PC-9 (cell line): ENCODE measurements at places on chromosomes 1 and 21. TPM values are rescaled to one million over a fixed set of nuclear protein-coding genes. Genes with fewer than 3 reads are reported as not detected.
A peak's percentile ranks its signal among the peaks of the same experiment; 100 is the strongest.

- H3K4me3 ChIP-seq: no peak overlapping the region
- H3K4me1 ChIP-seq: no peaks in the 10 kb centered on the region
- H3K36me3 ChIP-seq: no peaks in the 10 kb centered on the region
Measured at GRCh38 chr21:33168886-33169285, 60.9 kb upstream of the IFNAR2 start.

DNA sequence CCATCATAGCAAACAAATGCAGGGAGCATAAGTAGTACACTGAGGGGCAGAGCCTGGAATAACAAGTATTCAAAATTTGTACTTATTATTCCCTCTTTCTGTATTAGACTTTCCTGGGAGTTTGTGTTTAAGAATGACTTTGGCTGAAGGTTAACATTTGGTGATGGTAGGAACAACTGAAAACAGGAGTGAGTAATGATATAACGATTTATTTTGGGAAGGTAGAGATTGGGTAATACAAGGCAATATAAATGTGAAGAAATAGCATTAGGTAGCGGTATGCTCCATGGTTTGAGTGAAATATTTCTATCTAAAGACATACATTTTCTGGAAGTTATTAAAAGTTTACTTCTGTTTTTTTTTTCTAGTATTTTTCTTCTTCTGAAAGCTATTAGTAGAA, 18.5 kb upstream of the C1orf21 start:
- H3K27ac ChIP-seq: no peak overlapping the region
- H3K4me3 ChIP-seq: no peak overlapping the region
- no peak for DNase-seq

DNA sequence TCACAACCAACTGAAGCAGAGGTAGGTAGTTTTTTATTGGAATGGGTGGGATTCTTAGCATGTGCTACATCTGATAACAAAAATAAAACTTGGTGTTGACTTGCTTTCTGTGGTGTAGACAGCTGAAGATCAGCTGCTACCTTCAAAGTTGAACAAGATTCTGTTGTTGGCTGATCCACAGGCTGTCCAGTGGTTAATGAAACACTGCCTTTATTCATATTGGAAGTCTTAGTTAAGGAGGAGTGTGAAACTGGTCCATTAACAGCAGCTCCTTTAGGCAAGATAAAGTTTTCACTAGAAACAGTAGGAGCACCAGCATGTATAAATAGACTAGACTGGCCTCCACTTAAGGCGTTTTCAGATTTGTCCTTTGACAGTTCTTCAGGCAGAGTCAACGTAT, 81.1 kb downstream of the ZNF644 start:
- H3K36me3 ChIP-seq: peaks cover 60% of the 10 kb centered on the region
- no peak overlapping the region for H3K4me3 ChIP-seq
- no peak for DNase-seq

GRCh38 chr1:89989799-89990198, 5.1 kb upstream of the ZNF326 start:
- H3K27me3 ChIP-seq: no peaks in the 10 kb centered on the region
- H3K27ac ChIP-seq: peak overlapping the region; percentile 75
- H3K4me1 ChIP-seq: peaks cover 87% of the 10 kb centered on the region
- H3K4me3 ChIP-seq: peak overlapping the region; percentile 30; the same call in 1 of the 2 replicates
- DNase-seq: peak; percentile 94
- 0 out of 2 replicates have a peak, but pooled peaks cover 4% of the 10 kb centered on the region for H3K36me3 ChIP-seq

DNA sequence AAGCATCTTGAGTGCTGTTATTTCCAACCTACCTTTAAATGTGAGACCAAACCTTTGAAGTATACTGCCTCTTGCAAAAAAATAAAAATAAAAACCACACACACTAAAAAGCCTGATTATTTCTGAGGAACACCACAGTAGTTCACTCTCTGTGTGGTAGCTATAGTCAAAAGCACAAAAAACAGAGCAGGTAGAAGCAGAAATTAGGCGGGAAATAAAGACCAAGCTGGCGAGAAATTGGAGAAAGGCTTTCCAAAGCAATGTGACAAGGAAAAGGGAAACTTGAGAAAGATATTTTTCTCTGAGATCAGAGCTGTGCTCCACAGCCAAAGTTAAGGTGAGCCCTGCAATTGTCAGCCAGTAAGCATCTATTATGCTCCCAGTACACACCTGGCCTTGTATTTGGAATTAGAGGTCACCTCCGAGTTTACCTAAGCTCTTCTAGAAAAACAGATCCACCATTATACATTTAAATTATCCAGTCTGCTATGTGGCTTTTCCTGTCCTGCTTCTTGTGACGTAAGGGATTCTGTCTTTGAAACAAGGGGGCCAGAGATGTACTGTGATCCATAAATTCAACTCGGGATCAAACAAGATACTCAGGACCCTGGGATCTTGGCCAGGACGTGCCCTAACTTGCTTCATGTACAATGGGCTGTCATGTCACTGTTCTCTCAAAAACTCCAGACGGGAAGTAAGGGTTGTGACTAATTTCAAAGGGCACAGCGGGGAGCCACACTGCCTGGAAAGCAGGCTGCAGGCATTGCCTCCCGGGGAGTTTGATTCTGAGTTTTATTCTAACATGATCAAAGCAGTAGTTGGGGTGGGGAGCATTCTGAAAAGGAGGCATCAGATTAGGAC, 39.8 kb upstream of the RAB4A start:
- peaks cover 24% of the 10 kb centered on the region; the same call in 1 of the 2 replicates for H3K27me3 ChIP-seq
- peaks cover 38% of the 10 kb centered on the region for H3K4me1 ChIP-seq
- DNase-seq: peak; percentile 76

- H3K27me3 ChIP-seq: peaks cover 80% of the 10 kb centered on the region
- H3K4me3 ChIP-seq: no peak overlapping the region
- H3K27ac ChIP-seq: no peak overlapping the region
- no peaks in the 10 kb centered on the region for H3K36me3 ChIP-seq
- DNase-seq: no peak
Measured at GRCh38 chr1:245330951-245331350, 176.2 kb downstream of the KIF26B start.

GRCh38 chr1:216612291-216612690, 110.9 kb downstream of the ESRRG start:
- H3K27ac ChIP-seq: no peak overlapping the region
- no peaks in the 10 kb centered on the region for H3K27me3 ChIP-seq
- H3K36me3 ChIP-seq: no peaks in the 10 kb centered on the region
- no peak for DNase-seq
- no peaks in the 10 kb centered on the region for H3K4me1 ChIP-seq

Gene FNBP1L
- total RNA-seq: 34.1 and 34.3 TPM in 2 replicates

Gene ITLN1
- total RNA-seq: not detected in 2 replicates

Gene C8A
- not detected in 2 replicates for total RNA-seq

GRCh38 chr21:44540741-44541288, 820 bp upstream of the KRTAP10-1 start:
- H3K36me3 ChIP-seq: no peaks in the 10 kb centered on the region
- no peaks in the 10 kb centered on the region for H3K4me1 ChIP-seq

Gene PLPPR4
- total RNA-seq: not detected in 2 replicates

Gene DYNLT5
- total RNA-seq: not detected in 2 replicates

- H3K36me3 ChIP-seq: no peaks in the 10 kb centered on the region
- H3K4me3 ChIP-seq: no peak overlapping the region
- no peak for DNase-seq
- no peaks in the 10 kb centered on the region for H3K27me3 ChIP-seq
Measured at GRCh38 chr1:180932378-180932777, 19.7 kb downstream of the KIAA1614 start.

DNA sequence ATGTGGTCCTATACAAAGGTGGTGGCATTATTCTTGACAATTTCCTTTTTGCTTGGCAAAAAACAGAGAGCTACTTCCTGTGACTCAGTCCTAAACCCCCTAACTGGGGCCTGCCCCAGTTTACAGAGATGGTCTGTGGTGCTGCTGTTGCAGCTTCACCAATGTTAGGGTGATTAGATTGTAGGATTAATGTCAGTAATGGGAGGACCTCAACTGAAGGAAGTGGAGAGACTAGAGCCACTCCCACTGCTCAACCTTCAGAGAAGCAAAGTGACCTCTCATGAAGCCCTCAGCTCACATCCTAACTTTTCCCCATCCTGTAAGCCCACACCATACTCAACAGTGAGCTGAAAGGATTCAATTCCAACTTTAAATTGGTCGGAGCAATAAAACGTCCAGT, 3.6 kb downstream of the S100A6 start:
- DNase-seq: no peak
- H3K36me3 ChIP-seq: peaks cover 11% of the 10 kb centered on the region
- no peak overlapping the region for H3K4me3 ChIP-seq

GRCh38 chr1:213987422-213987926, 299 bp upstream of the PROX1 start:
- H3K27ac ChIP-seq: no peak overlapping the region
- no peak overlapping the region for H3K4me3 ChIP-seq

DNA sequence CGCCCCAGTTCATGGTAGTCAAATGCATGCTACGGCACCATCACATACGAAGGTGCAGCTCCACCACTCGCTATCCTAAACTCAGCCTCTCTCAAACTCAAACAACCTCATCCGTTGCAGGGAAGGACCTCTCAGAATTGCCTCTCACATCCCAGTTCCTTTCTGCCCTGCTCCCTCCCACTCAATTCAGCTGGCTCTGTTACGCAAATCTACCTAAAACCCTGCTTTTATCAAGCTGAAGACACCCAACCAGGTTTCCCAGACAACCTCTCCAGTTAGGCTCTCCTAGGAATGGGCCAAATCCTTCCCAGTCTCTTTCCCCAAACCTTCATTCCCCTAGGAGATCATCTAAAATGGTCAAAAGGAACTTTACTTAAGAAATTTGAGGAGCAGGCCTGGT, 62.9 kb downstream of the CLSTN1 start:
- H3K4me1 ChIP-seq: peaks cover 4% of the 10 kb centered on the region
- no peaks in the 10 kb centered on the region for H3K27me3 ChIP-seq
- no peak overlapping the region for H3K27ac ChIP-seq
- DNase-seq: no peak
- H3K36me3 ChIP-seq: no peaks in the 10 kb centered on the region

Gene PTGER3
- total RNA-seq: 0.08 and 0.13 TPM in 2 replicates

Gene ZFP69B
- total RNA-seq: 3.7 TPM in 2 replicates

DNA sequence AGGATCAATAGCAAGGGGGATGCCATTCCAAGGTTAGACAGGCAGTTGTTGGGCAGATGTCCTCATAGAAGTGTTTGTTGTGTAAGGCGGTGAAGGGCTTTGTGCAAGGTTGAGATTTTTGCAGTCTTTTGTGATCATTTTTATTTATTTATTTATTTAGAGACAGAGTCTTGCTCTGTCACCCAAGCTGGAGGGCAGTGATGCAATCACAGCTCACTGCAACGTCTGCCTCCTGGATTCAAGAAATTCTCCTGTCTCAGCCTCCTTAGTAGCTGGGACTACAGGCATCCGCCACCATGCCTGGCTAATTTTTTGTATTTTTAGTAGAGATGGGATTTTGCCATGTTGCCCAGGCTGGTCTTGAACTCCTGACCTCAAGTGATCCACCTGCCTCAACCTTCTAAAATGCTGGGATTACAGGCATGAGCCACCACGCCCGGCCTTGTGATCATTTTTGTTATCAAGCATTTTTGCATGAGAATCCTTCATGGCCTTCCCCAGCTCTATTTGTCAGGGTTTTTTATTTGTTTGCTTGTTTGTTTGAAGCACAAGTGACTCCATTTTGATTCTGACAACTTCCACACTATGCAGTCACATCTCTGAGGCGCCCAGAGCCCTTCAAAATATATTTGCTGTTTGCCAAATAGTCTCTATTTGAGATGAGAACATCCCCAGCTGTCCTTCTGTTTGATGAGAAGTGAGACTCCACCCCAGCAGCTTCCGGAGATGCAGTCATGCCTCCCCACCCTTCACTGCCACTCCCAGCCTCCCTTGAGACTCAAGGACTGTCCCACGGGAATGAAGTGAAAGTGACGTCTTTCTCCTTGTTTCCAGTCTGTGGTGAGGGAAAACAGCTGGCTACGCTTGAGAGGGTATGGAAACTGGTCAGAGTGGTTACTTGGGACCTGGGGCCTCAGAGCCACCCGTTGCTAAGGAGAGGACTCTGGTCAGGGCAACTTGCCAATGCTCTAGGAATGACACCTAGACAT, 38.0 kb downstream of the TMEM50B start:
- H3K36me3 ChIP-seq: no peaks in the 10 kb centered on the region
- no peak overlapping the region for H3K27ac ChIP-seq
- H3K4me3 ChIP-seq: no peak overlapping the region

GRCh38 chr1:76293831-76294230, 219.3 kb downstream of the ST6GALNAC3 start:
- no peak overlapping the region for H3K4me3 ChIP-seq
- no peak overlapping the region for H3K27ac ChIP-seq
- H3K27me3 ChIP-seq: no peaks in the 10 kb centered on the region
- H3K36me3 ChIP-seq: no peaks in the 10 kb centered on the region

DNA sequence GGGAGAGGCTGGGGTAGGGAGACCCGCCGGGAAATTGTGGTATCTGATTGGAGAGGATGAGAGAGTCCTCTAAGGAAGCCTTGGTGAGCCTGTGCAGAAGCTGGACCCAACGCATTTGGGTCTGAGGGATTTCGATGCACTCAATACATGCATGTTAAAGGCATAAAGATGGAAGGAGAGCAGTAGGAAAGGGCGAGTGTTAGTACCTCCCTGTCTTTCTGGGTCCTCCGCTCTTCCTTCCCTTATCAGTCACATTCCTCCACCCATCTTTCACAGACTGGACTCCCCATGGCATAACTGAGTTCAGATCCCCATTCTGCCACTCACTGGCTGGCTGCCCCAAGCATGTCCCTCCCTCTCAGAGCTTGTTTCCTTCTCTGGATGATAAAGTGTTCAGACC, 7.3 kb downstream of the RGS16 start:
- no peak for DNase-seq
- H3K27ac ChIP-seq: no peak overlapping the region
- no peak overlapping the region for H3K4me3 ChIP-seq
- H3K4me1 ChIP-seq: no peaks in the 10 kb centered on the region
- H3K36me3 ChIP-seq: no peaks in the 10 kb centered on the region
- H3K27me3 ChIP-seq: no peaks in the 10 kb centered on the region

Gene AKIRIN1
- 76.9 and 80.0 TPM in 2 replicates for total RNA-seq

GRCh38 chr1:17011439-17012307, at the start of gene ATP13A2:
ATP13A2 (minus strand) TSS chr1:17011928; CDS start chr1:17011738, 190 bp downstream.
- H3K27ac ChIP-seq: no peak within 1 kb of the TSS
- H3K4me1 ChIP-seq: no peaks in the 10 kb centered on the region
- DNase-seq: peak; percentile 65
- no peaks in the 10 kb centered on the region for H3K27me3 ChIP-seq

- H3K36me3 ChIP-seq: no peaks in the 10 kb centered on the region
- H3K4me1 ChIP-seq: no peaks in the 10 kb centered on the region
- no peak overlapping the region for H3K27ac ChIP-seq
- DNase-seq: no peak
- H3K4me3 ChIP-seq: no peak overlapping the region
Measured at GRCh38 chr1:188949701-188950100, 1528.0 kb downstream of the BRINP3 start.

GRCh38 chr1:198160222-198160621, 3.4 kb downstream of the NEK7 start:
- no peaks in the 10 kb centered on the region for H3K27me3 ChIP-seq
- H3K27ac ChIP-seq: peak overlapping the region; percentile 81
- DNase-seq: no peak
- peak overlapping the region; percentile 91; the same call in 1 of the 2 replicates for H3K4me3 ChIP-seq
- 0 out of 2 replicates have a peak, but pooled peaks cover 4% of the 10 kb centered on the region for H3K36me3 ChIP-seq
